Left kidney (tissue), 8 donors: ENCODE measurements at places on chromosomes 12 and 14. TPM values are rescaled to one million over a fixed set of nuclear protein-coding genes. Genes with fewer than 3 reads are reported as not detected.

Gene KLRK1
- polyA plus RNA-seq = 1.8 TPM

- no peak for DNase-seq
Observed at GRCh38 chr14:59117754-59118528, 70.5 kb upstream of the DAAM1 start.

GRCh38 chr14:60585676-60586075 lies 63.6 kb downstream of the SIX1 start:
- DNase-seq = no peak

- DNase-seq = no peak
Observed at GRCh38 chr12:95970905-95971304, 25.2 kb downstream of the HAL start.

GRCh38 chr12:125340791-125341190 lies 275.6 kb downstream of the AACS start:
- DNase-seq = peak; percentile 22

DNA sequence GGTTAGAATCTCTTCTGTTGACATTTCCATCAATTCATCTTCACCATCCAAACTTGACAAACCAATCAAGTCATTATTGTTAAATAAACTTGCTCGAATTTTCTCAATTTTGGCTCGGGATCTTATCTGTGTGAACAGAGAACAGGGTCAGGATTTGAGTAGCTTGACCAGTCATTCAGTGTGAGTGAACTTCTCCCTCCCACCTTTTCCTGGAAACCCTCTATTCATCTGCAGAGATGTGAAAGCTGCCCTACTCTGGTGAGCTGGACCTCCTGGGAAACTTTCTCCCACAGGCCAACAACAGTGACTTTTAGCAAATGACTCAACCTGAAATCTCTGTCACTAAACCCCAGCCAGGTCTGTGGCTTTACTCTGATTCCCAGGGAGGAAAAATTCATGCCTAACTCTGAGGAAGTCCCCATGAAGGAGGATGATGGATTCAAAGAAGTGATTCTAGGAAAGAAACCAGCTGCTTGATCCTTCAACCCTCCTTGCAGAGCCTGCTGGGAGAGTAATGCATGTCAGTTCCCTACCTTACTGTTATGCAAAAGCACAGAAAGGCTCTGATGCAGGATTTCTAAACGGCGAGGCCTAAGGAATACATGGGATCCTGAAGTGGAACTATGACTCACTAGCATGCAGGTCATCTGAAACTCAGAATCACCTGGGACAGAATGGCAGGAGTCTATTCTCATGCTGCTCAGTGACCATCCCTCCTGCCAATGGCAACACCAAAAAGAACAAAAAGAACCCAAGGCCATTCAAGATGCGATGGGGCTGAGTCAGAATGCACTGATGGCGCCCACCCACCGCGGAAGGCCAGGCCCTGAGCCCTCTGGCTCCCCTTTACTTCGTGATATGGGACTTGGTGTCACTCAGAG lies 58.0 kb downstream of the TRAFD1 start:
- DNase-seq = no peak

Gene BEST3
- polyA plus RNA-seq = 0.48 TPM

DNA sequence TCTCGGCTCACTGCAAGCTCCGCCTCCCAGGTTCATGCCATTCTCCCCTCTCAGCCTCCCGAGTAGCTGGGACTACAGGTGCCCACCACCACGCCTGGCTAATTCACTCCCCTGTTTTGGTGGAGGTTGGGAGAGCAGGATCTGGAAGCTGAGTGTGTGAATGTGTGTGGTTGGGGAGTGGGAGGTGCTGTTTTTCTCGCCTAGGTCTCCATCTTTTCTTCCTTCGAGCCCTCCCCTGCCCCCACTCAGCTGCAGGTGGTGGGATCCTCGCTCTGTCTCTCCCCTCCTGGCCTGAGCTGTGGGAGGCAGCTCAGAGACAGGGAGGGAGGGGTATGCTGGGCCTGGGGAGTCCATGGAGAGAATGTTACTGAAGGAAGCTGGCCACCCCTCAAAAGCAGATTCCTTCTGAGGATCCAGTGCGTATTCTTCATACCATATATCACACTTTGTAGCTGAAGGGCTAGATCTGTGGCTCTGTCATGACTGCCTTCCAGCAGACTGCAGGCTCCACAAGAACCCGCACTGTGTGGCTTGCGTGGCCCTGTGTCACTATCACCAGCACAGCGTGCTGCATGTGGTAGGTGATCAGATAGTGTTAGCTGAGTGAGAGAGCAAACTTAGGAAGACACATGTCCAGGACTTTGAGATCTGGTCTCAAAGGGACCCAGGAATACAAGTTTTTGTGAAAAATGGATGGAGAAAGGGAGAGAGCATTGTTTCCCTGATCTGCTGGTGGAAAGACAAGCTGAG lies 2.8 kb downstream of the KRT83 start:
- no peak for DNase-seq

DNA sequence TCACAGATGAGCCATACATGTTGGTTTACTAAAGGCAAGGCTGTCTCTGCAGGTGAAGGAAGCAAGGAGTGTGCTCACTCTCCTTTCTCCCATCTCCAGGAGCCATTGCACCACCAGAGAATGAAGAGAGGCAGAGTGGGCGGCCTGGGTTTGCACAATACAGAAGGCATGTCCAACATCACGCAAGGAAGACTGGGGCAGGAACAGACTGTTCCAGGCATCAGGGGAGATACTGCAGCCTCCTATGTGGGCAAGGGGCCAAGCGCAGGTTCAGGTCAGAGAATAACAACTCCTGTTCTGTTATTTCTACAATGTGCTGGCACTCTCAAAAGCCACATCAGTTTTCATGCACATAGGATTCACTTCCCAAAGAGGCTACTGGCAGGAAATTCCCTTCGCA lies 1.7 kb upstream of the TMEM229B start:
- no peak for DNase-seq

DNA sequence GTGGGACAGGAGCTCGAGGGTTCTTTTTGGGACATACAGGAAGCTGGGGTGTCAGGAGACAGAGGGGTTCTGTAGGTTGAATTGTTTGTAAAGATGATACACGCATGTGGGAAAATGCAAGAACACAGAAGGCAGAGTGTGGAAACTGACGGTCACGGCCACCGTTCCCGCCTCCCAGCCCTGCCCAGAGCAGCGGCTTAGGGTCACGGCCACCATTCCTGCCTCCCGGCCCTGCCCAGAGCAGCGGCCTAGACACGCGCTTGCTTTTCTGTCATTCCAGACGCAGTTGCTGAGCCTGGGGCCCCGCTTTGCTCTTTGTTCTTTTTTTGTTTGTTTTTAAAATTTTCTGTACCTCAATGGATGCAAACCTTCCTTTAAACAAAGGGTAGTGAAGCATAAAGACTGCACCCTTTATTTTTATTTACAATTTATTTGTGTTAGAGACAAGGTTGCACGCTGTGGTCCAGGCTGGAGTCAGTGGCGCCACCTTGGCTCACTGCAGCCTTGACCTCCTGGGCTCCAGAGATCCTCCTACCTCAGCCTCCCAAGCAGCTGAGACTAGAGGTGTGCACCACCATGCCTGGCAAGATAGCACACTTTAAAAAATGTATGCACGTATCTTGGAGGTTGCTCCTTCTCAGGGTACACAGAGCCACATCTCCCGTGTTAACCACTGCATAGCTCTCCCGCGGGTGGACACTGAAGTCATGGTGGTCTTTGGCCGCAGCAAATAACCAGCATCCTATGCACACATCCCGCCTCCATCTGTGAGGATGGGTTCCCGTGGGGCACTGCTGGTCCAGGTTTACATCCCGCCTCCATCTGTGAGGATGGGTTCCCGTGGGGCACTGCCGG lies 142.3 kb downstream of the ADGRD1 start:
- DNase-seq = no peak
